Upper lobe of left lung (tissue), 6 donors: ENCODE measurements at places on chromosomes 1 and 21. TPM values are rescaled to one million over a fixed set of nuclear protein-coding genes. Genes with fewer than 3 reads are reported as not detected.

The GPR3 gene
- not detected for total RNA-seq

GRCh38 chr1:51622455-51622913 lies 5.6 kb downstream of the OSBPL9 start:
- DNase-seq = peak; percentile 67

The PPM1J gene
- 0.79 TPM for total RNA-seq

DNA sequence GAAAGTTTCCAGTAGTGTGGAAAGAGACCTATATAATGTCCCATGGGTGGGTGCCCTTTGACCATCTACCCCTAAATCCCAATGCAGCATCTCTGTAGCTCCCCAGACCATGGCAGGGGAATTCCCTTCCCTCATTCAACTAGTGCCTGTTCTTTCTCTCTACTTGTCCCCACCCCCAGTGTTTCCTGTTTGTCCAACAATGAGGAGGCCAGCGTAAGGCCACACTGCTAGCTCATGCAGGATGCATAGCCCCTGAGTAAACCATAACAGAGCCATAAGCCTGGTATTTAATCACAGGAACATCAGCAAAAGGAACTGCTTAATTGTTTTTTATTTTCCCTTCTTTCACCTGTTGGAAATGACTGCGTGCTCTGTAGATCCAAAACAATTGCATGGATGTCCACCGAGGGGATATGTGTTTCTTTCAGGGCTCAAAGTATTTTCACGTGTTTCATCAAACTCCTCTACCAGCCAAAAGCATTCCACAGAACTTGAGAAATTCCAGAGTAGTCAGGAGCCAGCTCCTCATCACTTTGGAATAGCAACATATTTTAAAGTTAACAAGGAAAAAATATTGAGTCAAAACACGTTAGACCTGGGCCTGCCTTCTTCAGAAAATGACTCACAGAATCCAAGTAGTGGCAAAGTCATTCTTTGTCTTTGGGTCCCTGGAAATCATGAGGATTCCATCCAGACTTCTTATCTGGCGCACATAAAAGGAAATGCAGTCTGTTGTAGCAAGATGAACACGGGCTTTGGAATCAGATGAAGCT lies 162.5 kb upstream of the SGIP1 start:
- no peak for DNase-seq

The CYYR1 gene
- total RNA-seq = 12.4 TPM

DNA sequence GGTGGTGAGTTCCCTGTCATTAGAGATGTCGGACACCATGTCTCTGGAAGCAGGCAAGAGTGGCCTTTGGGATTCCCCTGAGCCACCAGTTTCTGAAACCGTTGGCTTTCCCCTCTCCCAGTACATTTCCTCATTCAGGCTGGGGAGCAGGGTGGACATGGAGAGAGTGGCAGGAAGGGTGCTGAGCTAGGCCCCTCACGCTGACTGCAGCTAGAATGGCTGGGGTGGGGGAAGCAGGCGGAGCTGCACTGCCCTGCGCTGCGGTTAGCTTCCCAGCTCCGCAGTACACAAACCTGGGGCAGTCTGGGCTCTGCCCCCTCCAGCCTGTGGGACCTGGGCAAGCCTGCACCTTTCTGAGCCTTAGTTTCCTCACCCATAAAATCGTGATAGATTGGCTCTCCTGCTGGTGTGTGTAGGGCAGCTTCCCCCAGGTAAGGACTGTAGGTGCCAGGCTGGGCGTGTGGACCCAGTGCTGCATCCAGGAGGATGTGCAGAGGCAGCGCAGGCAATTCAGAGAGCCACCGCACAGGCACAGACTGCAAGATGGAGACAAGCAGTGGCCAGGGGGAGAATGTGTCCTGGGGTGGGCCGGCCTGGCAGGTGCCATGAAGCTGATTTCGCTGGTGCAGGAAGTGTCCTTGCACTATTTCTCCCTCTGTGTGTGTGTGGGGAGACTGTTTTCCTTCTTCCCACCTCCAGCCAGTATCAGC lies 3.0 kb downstream of the PLA2G2F start:
- DNase-seq = no peak

DNA sequence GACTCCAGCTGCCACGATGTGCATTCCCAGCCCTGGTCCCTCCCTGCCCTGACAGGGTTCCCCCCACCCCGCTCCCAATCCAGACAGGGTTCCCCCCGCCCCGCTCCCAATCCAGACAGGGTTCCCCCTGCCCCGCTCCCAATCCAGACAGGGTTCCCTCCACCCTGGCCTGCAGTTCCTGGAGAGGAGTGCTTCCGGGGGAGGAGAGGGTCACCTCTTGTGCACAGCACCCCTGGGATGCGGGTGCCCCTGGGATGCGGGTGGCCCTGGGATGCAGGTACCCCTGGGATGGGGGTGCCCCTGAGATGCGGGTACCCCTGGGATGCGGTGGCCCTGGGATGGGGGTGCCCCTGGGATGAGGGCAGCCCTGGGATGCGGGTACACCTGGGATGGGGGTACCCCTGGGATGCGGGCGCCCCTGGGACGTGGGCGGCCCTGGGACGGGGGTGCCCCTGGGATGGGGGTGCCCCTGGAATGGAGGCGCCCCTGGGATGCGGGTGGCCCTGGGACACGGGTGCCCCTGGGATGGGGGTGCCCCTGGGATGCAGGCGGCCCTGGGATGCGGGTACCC lies 36.7 kb upstream of the SLC19A1 start:
- peak; percentile 58 for DNase-seq

The PTP4A2 gene
- 204 TPM for total RNA-seq
